ENCODE measurements at places on chromosomes 2 and 18.

GRCh38 chr2:85174943-85175342 is 41.8 kb downstream of the TCF7L1 start:
- no peak for DNase-seq

GRCh38 chr18:58955001-58955400 is 90.3 kb downstream of the ZNF532 start:
- no peak for DNase-seq

DNA sequence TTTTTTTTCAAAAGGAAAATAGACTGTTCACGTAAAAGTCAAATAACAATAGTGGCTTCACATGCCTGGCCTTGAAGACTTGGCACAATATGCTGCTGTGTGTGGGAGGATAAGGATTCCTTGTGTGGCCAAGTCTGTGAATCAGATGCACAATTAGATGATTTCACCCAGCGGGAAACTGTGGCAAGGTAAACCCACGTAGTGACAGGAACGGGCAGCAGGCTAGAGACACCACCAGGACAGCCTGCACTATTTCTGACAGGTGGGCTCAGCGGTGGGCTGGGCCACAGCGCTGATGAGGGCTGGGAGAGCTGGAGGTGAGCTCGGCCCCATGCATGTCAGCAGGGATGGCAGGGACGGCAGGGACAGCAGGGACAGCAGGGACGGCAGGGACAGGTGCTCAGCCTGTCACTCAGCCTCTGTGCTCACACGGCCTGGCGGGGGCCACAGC is 21.6 kb downstream of the SNORC start:
- no peak for DNase-seq

DNA sequence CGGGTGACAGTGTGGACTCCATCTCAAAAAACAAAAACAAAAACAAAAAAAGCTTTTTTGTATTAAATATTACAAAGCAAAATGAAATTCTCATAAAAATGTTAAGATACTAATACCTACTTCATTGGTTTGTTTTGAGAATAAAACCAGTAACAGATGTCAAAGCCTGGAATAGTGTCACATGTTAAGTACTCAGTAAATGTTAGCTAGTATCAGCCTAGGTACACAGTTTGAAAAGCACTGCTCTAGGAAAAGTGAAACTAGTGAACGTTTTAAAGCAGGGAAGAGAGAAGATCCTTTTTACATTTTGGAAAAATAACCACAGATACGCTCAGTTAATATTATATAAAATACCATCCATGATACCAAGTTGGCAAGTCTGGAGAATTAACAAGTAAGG is 37.1 kb upstream of the ADAM17 start:
- no peak for DNase-seq

- no peak for DNase-seq
Observed at GRCh38 chr2:114123925-114124324, 234.0 kb downstream of the ACTR3 start.

DNA sequence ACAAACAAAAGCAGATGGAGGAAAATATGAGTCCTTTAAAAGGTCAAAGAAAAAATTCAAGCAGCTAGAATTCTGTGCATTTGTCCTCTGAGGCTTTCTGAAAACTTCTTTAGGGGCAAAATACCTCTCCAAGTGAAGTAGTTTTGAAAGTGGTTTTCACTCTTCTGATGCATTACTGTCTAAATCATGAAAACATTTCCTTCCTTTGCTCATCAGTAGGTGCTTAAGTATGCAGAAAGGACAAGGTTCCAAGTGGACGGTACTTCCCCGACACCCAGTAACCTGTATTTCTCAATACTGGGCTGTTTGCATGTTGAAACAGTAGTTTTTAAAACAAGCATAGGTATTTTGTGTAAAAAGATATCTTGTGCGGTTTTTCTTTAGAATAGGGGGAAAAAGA is 189.1 kb upstream of the ERBB4 start:
- DNase-seq = no peak
